ENCODE measurements at places on chromosomes 4 and X. TPM values are rescaled to one million over a fixed set of nuclear protein-coding genes. Genes with fewer than 3 reads are reported as not detected.

DNA sequence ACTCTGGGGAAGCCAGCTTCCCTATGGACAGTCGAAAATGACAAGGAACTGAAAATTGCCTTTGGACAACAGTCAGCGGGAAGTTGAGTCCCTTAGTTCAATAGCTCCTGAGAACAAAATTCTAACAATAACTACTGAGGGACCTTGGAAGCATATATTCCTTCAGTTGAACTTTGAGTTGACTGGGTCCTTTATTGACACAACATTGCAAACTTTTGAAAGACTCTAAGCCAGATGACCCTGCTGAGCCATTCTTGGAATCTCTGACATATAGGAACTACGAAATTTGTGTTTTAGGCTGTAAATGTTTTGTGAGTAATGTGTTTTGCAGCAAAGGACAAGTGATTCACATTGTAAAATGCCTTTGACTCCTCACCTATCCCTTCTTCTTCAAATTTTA is 548.8 kb upstream of the LCORL start:
- no peak for DNase-seq

- DNase-seq = no peak
Measured at GRCh38 chr4:150164956-150165629, 86.8 kb downstream of the DCLK2 start.

GRCh38 chrX:69961365-69962072 is 88.2 kb downstream of the AWAT2 start:
- no peak for DNase-seq

GRCh38 chr4:54169176-54169575 is 59.9 kb upstream of the PDGFRA start:
- DNase-seq = no peak

GRCh38 chr4:173647902-173648301 is 117.9 kb upstream of the HAND2 start:
- no peak for DNase-seq

- DNase-seq = peak; percentile 12
Measured at GRCh38 chrX:47817421-47817820, 19.3 kb upstream of the ZNF81 start.

- no peak for DNase-seq
Measured at GRCh38 chrX:3029129-3029528, 12.1 kb upstream of the ARSF start.

GRCh38 chr4:148445071-148445859 is 3.1 kb upstream of the NR3C2 start:
- no peak for DNase-seq

GRCh38 chr4:142091085-142091513 is 454.7 kb downstream of the IL15 start:
- DNase-seq = peak; percentile 100

Gene GAGE12J
- total RNA-seq = not detected

Gene NOCT
- 8.3 TPM for total RNA-seq
